ENCODE measurements at places on chromosomes 13 and 19. TPM values are rescaled to one million over a fixed set of nuclear protein-coding genes. Genes with fewer than 3 reads are reported as not detected.
A peak's percentile ranks its signal among the peaks of the same experiment; 100 is the strongest.

Gene HIPK4
- total RNA-seq: not detected

Gene EPS8L1
- total RNA-seq: 199 TPM

Gene N4BP2L1
- total RNA-seq: 1.8 TPM

Gene ARL11
- 1.2 TPM for total RNA-seq

Gene TEX26
- not detected for total RNA-seq

Gene PLK5
- not detected for total RNA-seq

Gene KLC3
- 17.5 TPM for total RNA-seq

Gene METTL21C
- total RNA-seq: not detected

Gene ZNF446
- 4.7 TPM for total RNA-seq

Gene F7
- total RNA-seq: not detected

Gene C3
- 65.0 TPM for total RNA-seq

DNA sequence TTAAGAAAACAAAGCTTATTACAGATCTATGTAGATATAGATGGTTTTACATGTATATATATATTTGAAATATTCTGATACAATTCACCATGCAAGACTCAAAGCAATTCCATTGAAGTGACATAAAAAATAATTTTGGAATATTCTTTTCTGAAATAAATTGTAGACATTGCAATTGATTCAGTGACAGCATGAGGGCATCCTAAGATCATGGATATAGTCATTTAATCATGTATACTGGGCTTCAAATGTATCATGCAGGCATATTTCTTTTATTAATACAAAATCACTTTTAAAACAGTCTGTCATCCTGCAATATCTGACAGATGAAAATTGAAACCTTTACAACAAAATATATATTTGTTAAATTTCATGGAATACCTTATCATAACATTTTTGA, 286.7 kb upstream of the SLITRK6 start:
- ATAC-seq: no peak

DNA sequence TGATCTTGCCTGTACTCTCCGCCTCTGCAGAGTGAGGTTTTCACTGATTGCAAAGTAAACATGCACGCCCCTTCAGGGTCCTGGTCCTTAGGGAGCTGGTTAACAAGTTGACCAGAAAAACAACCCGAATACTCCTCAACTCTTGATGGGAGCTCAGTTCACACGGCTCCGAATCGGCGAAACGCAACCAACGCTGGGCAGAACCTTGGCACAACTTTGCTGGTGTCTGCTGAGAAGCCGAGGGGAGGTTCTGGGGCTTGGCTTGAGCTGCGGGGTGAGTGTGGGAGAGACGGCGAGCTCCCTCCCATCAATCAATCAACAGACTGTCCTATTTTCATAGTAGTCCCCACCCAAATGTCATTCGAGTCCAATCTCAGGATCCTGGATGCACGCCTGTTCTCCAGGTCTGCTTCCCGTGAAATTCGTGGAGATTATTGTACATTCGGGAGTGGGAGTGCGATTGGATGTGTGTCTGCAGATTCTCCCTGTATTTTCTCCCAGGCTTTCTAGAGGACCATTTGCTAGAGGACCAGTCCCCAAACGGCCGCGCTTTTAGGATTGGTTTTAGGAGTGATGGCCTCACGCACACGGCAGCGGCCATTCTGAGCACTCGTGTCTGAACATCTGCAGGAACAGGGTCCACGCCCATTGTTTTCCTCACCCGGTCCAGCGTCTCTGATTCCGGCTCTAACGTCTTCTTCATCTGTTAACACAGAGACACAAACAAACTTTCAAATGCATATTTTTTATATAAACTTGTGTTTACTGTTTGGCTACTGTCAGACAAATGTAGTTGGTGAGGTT, 51.6 kb upstream of the F7 start:
- ATAC-seq: no peak

DNA sequence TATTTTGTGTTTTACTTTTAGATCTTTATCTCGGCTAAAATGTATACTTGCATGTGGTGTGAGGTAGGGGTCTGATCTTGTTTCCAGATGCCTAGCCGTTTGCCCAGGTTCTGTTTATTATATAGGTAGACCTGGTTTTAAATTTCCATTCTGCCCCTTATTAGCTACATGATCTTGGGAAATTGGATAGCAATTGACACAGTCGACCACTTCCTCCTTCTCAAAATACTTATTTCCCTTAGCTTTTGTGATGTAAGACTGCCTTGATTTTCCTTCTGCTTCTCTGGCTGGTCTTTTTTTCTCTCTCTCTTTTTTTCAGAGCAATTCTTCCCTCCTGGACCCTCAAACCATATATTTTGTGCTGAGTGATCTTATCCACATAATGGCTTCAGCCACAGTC, 3.0 kb upstream of the PGLYRP1 start:
- no peak for ATAC-seq

GRCh38 chr13:36282821-36283432, 14.7 kb downstream of the CCDC169 start:
- peak; percentile 51 for ATAC-seq

- no peak for ATAC-seq
Measured at GRCh38 chr19:29320618-29321017, 107.7 kb upstream of the UQCRFS1 start.

GRCh38 chr13:30718661-30719524, 16.4 kb upstream of the ALOX5AP start:
- peak; percentile 82 for ATAC-seq

DNA sequence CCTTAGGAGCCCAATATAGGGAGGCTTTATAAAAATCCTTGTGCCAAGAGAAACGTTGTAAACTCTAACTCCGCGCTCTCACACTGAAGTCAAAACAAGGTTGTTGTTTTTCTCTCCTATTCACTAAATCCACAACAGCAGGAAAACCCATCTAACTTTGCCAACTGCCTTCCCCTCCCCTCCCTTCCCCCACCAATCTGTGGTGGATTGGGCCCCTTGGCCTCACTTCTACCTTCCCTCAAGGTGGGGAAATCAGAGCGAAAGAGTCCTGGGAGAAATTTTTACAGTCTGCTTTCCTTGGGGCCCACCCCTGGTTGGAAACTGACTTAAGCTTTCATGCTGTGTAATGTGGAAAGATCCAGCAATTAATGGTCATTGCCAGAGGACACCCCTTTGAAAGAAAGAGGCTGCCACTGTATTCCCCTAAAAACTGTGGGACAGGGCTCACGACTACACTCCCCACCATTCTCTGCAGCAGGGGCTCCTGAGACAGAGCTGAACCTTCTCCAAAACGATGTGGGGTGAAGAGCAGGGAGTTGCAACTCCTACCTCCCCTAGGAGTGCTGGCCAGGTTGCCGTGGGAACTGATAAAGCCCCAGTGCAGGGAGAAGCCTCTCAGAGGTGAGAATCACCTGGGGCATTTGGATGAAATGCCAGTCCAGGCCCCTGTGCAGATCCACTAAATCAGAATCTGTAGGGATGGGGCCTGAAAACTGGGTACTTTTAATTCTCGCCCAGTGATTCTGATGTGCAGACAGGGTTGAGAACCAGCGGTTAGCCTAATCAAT, 1.1 kb downstream of the DHRS12 start:
- no peak for ATAC-seq

DNA sequence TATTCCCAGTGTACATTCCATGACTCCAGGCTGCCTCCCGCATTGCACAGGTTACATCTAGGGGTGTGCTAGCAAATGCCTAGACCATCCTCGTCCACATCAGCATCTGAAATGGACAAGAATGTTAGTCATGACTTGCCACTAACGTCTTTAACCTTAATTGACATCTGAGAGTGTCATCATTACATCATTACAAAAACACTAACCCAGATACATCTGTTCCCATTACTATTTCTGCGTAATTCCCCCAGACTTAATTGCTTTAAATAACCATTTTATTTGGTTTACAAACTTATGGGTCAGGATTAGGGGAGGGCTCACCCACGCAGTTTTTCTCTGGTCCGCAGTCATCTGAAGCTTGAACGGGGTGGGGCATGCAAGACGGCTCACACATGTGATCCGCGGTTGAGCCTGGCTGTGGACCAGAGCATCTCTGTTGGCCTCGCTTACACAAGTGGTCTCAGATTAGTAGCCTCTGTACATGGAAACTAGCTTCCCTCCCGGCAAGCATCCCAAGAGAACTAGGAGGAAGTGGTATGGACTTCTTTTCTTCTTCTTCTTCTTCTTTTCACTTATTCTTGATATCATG, 15.9 kb downstream of the KL start:
- ATAC-seq: no peak

DNA sequence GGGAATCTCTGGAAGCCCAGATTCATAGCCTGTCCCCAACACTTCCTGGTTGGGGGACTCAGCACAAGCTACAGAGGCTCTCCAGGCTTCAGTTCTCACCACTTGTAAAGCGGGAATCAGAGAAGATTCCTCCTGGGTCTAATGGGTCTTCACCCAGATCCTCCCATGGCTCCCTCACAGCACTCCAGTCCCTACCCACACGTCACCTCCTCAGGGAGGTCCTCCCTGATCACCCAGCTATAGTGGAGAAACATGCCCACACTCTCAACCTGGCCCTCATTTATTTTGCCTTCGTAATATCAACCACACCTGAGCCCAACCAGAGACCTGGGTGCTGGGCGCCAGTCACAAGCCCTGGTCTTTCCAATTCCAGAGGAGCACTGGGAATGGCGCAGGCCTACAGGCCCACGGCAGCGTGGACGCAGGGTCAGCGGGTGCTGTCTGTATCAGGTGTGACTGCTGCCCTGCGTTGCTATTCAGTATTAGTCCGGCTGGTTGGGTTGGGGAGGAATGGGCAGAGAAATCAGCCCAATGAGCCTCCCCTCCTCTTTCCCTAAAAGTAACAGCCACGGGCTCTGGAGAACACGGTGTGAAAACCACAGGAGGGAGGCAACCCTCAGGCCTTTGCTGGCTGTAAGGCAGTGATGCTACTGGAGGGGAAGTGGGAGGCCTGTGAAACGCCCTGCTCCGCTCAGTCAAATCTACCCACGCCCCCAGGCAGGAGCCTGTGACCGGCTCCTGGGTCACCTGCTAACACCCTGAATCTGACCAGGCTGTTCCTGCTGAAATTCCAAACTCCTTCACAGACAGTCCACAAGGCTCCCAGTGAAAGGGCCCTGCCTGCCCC, 5.2 kb downstream of the AKT2 start:
- ATAC-seq: no peak

GRCh38 chr13:90154311-90154960, 1193.1 kb upstream of the MIR17HG start:
- ATAC-seq: no peak

DNA sequence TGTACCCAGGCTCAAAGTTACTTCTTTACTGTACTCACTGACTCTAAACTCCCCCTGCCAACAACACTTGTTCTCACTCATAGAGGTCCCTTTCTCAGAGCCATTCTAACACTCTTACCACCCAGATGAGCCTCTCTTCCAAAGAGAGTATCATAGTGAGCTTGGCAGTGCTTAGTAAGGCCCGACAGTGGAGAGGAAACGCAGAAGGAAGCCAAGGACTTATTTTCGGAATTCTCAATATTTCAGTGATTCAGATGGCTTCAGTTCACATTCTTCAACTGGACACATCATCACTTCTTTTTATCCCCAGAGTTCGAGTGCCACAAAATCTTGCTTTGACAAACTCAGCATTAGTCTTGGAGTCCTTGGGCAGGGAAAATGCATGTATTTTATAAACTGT, 285.9 kb downstream of the DNAJC15 start:
- no peak for ATAC-seq

DNA sequence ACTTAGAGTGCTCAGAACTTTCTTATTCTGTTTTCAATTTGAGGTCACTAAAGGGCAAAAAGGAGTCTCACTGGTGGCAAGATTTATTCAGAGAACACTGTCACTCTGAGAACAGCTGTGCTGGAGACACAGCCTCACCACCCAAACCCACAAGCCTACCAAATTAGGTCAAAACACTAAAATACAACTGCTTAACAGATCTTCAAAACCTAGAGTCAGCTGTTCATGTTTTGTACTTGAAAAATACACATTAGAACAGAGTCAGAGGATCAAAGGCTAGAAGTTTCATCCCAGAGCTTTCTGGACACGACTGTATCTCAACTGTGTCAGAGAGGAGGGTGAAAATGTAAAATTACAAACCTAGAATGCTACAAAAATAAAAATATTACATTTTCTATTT, 89.3 kb downstream of the MIPEP start:
- no peak for ATAC-seq

GRCh38 chr13:24264976-24265375, 44.4 kb upstream of the C1QTNF9 start:
- ATAC-seq: peak; percentile 80

DNA sequence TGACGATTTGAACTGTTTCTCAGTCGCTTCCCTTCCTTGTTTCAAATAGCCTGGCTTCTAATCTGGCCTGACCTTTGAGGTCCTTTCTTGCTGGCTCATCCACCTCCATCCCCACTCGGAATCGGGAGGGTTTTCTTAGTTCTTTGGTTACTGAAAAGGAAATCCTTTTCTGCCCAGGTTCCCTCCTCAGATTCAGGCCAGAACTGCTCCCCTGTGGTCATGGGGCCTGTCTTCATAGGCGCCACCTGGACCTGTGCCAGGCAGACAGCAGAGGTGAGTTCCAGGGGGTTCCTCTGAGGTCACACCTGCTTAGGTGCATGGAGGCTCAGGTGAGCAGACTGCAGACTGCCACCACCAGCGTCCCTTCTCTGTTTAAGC, 62.4 kb downstream of the AKAP11 start:
- no peak for ATAC-seq

DNA sequence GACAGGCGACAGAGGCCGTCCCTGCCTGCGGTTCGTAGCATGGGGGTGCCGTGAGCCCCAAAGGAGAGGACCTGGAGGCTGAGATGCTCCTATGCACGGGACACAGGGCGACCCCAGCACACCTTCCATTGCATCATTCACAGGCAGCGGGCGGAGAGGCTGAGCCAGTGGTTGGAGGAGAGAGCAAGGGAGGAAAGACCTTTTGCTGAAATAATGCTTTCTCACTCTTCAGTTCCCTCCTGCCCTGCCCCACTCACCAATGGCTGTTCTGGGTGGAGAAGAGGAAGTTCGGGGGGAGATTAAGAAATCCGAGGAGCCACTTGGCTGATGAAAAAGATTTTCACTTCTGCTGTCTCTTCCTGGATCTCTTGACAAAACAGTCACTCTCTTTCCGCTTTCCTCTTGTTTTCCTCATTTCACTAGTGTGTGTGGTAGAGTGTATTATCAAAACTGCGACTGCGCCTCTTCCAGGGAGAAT, at the start of gene NLRP12:
Gene NLRP12 (minus strand): TSS at position 181 of the 478 bp plus-strand sequence. CDS start 140 bp downstream, at position 41.
- ATAC-seq: no peak

- ATAC-seq: no peak
Measured at GRCh38 chr13:77409412-77409811, 82.5 kb upstream of the MYCBP2 start.

GRCh38 chr19:1360818-1361461, 22.8 kb upstream of the NDUFS7 start:
- ATAC-seq: peak; percentile 33

- peak; percentile 3 for ATAC-seq
Measured at GRCh38 chr19:1087813-1088415, 7.3 kb downstream of the POLR2E start.

Data from esophagus mucosa (tissue), 1 donor.